ENCODE measurements at places on chromosomes 3 and 15.

DNA sequence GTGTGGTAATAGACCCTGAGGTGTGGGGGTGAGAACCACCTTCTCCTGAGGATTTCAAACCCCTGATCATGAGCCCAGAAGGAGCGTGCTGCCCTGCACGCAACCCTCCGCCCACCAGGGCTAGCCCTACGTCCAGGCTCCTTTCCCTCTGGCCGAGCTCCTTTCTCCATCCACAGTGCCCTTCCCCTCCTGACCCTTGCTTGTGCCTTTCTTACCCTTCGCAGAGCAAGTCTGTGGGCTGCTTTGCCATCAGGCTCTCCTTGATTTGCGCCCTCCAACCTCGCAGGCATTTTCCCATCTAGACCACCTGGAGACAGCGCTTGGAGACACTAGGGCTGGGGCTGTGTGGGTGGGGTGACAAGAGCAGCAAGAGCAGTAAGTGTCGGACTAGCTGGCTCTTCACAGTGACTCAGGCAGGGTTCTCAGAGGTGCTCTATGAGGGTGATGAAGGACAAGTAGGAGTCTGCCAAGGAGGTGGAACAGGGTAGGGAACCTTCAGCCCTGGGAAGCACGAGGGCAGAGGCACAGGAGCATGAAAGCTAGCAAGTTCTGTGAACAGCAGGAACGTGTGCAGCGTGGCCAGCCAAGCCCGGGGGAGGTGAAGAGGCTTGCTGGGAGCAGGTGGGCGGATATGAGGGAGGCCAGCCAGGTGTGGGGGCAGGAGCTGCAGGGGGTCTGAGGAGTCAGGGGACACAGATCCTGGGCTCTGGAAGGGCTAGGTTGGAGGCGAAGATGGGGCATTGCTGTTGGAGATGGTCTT, 2.5 kb upstream of the SLC38A3 start:
- no peak for DNase-seq

- DNase-seq: no peak
These were observed 64.4 kb upstream of the SKOR1 start for GRCh38 chr15:67760901-67761300.

DNA sequence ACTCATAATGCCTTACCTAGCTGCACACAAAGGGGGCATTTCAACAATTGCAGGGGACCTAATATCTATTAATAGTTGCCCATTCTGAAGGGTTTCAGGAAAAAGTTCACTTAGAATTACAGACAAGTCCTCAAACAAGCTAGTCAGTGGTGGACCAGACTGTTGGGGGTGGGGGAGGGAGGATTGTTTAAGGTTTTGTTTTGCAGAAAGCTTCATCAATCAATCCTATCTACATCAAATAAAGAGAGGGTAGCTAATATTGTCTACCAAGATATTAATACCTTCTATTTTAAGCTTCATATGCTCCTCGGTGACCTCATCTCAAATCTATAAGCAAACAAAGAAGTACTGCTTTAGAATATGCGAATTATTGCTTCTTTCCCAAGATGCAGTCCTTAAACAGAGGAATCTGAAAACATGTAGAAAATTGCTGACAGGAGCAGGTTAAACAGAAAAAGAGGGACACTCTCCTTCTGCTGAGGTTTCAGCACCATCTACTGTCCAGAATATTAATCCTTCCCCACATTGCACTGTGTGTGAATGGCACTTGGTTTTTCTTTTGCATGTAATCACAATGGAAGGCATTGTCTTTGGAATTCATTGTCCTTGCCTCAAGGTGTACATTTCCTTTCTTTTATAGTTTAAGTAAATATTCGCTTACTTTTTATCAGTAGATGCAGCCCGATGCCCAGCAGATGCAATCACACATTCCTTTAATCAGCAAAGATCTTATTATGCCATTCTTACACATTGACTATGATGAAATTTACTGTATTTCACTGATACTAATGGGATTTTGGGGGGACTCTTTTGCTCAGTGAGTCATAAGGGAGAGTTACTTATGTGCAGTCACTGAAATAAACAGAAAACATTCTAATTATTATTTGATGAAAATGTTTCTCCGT, 94.7 kb downstream of the IL5RA start:
- no peak for DNase-seq

DNA sequence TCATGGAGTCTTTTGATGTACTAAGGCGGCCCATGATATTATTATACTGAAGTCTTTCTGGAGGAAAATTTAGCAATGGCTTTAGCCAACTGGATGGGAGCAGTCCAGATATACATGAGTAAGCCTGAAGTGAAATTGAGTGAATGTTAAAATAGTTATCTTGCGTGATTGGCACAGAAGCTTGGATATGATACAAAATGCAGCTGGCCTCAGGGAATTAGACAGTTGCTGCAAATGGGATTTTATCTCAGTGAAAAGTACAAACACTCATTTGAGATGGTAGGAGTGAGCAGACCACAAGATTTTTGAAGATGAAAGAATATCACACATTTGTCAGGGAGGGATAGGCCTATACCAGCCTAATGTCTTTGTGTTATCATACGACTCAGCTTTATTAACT, 8.9 kb downstream of the LMOD3 start:
- no peak for DNase-seq

- no peak for DNase-seq
These were observed 23.7 kb upstream of the CD276 start for GRCh38 chr15:73660455-73660854.

DNA sequence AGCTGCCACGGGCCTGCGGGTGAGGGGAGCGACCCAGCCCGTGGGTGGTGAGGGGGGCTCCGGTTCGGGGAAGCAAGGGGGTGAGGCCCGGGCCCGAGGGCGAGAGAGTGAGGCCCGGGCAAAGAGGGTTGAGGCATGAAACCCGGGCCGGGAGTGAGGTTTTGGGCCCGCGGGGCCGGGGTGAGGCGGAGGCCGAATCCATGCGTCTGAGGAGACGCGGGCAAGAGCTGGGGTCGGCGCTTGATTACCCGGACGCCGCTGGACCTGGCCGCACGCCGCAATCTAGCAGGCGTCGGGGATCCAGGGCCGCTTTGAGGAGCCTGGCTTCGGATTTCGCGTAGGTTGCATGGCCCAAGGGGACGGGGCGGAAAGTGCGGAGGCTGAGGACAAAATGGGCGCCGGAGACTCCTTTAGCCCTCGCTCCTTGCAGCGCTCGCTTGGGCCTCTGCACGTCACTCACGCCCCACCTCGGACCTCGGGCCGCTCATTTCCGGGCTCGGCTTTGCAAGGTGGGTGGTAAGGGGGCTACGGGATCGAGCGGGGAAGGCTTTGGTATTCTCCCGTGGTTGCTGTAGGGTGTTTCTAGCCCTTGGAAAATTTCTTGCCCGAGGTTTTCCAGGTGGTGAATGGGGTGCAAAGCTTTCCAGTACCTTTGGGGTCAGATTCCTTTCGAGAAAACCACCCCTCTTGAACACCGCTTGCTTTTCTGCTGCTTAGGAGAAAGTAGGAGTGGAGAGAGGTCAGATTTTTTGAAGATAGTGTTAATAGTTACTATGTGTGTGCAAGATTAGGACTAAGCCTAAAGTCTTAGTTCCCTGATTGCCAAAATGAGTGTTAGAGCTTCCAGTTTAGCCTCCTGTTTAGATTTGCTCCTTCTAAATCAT, 827 bp downstream of the SLC25A36 start:
- DNase-seq: peak; percentile 76

DNA sequence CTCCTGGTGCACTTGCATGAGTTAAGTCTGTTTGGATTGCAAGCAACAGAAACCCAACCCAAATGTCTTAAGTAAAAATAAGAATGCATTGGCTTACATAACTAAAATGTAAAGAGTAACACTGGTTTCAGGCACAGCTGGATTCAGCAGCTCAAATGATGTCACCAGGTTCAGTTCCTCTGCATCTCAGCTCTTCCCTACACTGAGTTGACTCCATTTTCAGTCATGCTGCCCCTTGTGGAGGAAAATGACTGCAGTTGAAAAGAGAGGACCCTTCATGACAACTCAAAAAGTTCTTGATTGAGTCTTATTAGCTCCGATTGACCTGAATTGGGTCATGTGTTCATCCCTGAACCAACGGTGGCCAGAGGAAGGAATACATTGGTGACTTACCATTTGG, 138.5 kb upstream of the ABI3BP start:
- no peak for DNase-seq

DNA sequence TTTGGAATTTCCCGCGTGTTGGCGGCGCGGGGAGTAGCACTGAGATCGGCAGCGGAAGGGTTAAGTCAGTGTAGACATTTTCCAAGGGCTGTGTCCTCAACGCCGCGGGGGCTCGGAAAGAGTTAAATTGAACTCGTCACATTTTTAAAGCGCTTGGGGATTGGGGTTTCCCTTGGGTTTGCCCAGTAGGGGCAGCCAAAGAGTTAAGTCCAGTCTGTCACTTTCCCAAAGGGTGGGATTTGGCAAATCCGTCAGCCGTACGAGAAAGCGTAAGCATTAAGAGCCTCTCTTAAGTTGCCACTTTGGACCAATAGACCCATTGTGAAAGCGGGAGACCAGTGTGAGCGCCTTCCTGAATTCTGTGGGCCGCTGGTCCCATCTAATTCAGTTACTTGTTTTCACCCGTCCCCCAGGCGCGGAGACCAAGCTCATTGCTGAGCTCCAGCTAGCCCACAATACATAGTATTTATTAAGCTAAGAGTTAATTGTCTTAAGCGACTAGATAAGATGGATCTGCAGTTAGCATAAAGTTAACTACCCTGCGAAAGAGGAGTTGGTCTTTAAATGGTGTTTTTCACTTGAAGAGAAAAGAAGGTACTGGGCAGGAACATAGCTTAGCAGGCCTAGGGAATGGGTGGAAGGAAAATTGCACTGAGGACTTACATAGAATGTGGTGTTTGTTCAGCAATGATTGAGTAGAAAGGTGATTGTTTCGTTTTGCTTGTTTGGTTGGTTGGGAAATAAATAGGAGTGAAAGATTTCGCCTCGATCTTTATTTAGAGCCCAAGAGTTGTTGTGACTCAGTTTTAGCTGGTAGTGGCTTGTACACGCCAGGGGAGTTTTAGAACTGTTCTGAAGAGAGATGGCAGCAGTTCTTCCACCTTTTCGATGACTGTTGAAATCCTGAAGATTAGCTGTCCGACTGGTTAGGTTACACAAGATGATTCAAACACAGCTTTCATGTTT, 932 bp downstream of the ARL8B start:
- DNase-seq: peak; percentile 68

- no peak for DNase-seq
These were observed 111.5 kb downstream of the PDZRN3 start for GRCh38 chr3:73513260-73513659.

GRCh38 chr3:143222505-143222904, 102.9 kb downstream of the CHST2 start:
- no peak for DNase-seq

DNA sequence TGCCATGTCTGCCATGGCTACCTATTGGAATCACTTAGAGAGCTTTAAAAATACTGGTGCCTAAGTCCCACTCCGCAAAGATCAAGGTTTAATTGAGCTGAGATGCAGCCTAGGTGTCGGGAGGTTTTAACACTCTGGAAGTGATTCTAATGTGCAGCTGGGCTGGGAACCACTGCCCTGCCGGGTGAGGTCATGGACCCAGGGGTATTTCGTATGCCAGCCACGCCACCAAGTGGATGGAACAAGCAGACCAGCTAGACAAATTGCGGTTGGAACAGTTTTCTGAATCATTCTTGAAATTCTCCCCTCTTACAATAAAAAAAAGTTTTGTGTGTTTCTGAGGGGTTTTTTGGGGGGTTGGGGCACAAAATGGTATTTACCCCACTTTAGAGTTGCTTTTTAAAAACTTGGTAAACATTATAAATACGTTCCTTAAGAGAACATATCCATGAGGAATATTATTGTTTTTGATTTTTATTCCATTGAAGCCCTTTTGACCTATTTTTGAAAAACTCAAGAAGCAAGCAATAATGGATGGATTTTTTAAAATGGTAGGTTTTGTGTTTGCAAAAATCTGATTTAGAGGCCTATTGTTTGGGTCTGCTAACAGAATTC, 66.2 kb upstream of the CSTA start:
- DNase-seq: peak; percentile 69

DNA sequence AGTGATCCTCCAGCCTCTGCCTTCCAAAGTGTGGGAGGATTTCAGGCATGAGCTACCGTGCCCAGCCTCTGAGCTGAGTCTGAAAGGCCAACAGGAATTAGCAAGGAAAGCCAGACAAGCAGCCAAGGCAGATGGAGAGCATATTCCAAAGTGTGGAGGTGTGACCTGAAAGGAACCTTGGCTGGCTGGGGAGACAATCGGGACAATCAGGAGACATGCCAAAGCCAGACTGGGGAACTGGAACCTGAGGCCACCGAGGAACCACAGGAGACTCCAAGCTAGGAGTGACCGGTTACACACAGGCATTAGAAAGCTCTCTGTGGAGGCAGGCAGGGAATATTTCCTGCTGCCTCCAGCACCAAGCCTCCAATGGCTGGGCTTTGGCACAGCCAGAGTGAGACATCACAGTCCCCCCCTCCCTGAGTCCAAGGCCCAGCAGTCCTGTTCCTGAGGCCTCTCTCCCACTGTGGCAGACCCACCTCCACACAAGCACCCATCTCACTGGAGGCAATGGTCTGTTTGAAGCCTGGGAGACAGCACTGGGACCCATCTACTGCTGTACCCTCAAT, 4.5 kb upstream of the C15orf39 start:
- no peak for DNase-seq

- DNase-seq: no peak
These were observed 63.8 kb downstream of the NCEH1 start for GRCh38 chr3:172647080-172647479.

DNA sequence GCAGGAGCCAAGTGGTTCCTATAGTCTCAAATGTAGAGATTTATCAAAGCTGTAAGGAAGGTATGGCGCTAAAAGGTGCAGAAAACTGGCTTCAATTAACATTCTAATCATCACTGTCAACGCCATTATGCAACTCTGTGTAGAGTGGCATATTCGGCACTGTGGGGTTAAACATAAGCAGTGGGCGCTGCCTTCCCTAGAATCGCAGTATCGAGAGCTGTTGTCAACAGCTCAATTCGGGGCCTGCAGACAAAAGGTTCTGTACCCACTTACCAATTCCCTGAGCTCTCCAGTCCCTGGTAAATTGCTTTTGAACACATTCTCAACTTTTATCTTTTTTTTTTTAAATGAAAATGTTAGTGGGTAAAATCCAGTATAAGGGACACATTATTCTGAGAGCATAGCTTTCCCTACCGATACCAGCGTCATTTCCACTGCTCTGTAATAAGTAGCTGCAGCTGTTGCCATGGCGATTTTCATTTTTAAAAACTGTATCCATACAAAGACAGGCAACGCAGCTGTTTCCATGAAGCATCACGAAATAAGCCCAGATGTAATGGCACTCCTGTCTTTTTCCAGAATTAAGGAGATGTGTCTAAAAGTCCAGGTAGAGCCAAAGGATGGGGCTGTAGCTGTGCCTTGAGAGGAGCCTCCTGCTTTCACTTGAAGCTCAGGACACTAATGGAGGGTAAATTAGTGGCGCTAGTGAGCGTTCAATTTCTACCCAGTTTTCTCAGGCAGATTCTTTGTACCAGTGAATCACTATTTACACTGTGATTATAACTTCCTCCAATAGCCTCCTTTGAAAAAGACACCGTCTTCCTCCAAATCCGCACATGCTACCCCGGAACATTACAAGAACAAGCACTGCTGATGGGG, 250.3 kb downstream of the SLC9A9 start:
- no peak for DNase-seq

GRCh38 chr15:77311618-77312398, 108.1 kb downstream of the PEAK1 start:
- DNase-seq: no peak

GRCh38 chr3:197828-198491, 1.4 kb downstream of the CHL1 start:
- DNase-seq: no peak
